ENCODE measurements at places on chromosomes 1 and 21.

DNA sequence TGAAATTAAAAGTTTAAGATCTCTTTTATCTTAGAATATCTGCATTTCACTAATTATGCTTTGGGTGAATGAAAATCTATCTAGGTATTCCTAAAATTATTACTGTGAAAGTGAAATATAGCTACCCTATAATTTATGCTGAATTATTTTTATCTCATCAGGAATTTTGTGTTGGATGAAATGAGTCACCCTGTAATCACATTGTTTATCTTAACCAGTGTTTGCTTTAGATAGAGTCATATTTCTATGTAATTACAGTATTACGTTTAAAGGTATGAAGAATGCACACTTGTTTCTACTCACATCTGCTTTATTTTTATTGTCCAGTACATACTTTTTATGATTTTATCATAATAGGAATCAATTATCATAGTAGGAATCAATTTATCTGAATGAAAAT lies 249.2 kb downstream of the NCAM2 start:
- DNase-seq, result no peak

GRCh38 chr21:44831227-44831860 lies 13.5 kb upstream of the SUMO3 start:
- no peak for DNase-seq

DNA sequence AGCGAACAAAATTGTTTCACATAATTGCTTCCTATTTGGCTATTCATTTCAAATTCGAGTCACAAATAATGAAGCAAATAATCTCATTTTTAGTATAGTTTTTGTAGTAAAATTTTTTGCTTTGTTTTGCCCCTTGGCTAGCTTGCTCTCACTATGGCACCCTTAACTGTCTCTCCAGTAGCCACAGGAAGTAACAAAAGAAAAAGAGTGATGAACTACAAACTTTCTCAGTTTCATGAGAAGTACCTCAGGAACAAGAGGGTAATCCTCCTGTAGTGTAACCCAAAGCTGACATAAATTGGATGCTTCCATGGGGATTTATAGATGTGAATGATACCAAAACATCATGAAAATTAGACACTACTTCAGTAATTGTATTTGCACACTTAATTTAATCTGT lies 242.9 kb downstream of the BARHL2 start:
- DNase-seq, result no peak

GRCh38 chr1:35129080-35129479 lies 49.9 kb downstream of the ZMYM1 start:
- no peak for DNase-seq

GRCh38 chr1:229406798-229407197 lies 27.1 kb downstream of the ACTA1 start:
- DNase-seq, result no peak

Measured in ovary (tissue), 10 donors.